Ovary (tissue), 10 donors: ENCODE measurements at places on chromosomes 5 and 9.

- DNase-seq = no peak
Measured at GRCh38 chr9:131179561-131180219, 54.3 kb downstream of the NUP214 start.

- no peak for DNase-seq
Measured at GRCh38 chr9:69469136-69469535, 144.1 kb downstream of the ENTREP1 start.

DNA sequence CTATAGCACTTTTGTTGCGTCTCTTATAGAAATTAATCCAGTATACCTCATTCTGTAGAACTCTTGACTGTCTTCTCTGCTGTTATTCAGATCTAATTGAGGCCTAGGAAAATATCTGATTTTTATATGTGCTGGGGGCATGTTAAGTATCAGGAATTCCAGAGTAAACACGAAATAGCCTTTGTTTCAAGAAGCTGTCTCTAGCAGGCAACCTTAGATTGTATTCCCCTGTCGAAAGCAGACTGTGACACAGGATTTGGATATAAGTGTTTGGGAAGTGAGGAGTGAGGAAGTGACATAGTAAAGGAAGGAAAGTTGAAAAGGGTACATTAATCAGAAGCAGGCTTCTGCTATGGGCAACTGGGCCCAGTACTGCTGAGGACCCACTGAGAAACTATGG lies 72.1 kb upstream of the RASA1 start:
- DNase-seq = no peak

GRCh38 chr9:88372103-88372654 lies 16.1 kb upstream of the SPIN1 start:
- DNase-seq = no peak

- DNase-seq = peak; percentile 88
Measured at GRCh38 chr9:34654323-34655051, 2.5 kb downstream of the IL11RA start.

DNA sequence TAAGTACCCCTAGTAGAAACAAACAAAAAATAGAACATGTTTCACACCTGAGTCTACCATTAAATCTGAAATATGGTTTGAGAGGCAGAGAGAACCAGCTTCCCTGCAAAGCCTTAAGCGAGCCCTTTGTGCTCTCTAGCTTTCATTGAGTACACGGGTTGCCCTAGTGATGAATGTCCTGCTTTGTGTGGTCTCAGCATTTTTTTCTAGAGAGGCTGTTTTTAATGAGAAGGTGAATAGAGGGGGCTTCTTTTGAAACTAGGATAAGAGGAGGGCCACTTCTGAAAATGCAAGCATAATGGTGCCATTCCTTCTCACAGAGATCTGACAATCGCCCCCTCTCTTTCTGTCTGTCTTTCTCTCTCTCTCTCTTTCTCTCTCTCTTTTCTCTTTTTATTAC lies 131.3 kb downstream of the MACIR start:
- DNase-seq = no peak
